Effector memory CD4-positive, alpha-beta T cell (primary cell): ENCODE measurements at places on chromosomes 11 and 22.

DNA sequence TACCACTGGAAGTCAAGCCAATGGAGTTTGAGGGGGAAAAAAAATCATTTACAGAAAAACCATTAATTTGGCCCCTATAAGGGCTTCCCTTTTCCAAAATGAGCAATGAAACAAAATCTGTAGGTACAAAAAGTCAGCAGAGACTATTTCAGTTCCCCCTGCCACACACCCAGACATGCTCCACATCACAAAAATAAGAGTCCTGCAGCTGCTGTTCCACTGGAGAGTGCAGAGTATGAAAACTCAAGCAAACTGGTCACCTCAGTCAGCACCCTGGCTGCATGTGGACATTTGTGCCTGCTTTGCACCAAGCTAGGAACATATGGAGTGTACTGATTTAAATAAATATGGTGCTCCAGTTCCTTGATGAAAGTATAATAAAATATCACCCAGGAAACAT, 15.1 kb downstream of the POU2AF1 start:
- DNase-seq = no peak

DNA sequence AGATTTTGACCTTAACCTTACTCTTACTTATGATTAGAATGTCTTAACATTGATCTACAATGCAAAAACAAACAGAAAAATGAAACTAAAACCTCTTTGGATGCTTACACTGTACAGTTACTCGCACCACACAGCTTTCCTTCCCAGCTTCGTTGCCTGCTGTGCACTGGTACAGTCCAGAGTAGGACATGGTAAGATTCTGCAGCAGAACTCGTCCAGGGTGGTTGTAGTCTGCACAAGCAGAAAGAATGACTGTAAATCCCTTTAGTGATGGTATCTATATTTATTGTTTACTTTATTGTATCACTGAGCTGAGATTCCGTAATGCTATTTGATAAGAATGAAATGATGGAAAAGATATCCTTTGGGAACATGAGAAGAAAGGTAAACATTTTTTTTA, 21.0 kb upstream of the HSPA8 start:
- DNase-seq = no peak

- no peak for DNase-seq
Observed at GRCh38 chr11:82216927-82217570, 516.6 kb downstream of the FAM181B start.

GRCh38 chr22:49333206-49333605, 494.5 kb downstream of the BRD1 start:
- DNase-seq = no peak

DNA sequence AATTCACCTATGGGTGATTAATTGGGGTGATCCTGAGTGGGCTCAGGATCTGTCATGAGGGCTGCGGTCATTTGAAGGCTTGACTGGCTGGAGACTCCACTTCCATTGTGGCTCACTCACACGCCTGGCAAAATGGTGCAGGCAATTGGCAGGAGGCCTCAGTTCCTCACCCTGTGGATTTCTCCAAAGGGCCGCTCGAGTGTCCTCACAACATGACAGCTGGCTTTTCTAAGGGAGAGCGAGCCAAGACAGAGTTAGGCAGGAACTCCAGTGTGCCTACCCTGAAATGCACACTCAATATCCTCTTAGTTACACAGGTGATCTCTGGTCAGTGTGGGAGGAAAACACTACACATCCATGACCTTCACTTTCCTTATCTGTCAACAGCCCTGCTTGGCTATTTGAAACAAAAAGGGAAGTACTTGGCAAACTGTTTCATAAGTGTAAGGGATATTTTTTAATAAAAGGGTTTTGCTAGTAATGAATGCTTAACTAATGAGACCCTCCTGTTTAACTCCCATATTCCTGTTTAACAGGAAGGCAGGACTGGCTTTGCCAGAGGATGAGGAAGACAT, 25.7 kb downstream of the OSBP2 start:
- DNase-seq = no peak

GRCh38 chr11:69600001-69600400, 41.0 kb upstream of the CCND1 start:
- no peak for DNase-seq

GRCh38 chr11:8749202-8749601, 66.6 kb downstream of the RPL27A start:
- DNase-seq = no peak

DNA sequence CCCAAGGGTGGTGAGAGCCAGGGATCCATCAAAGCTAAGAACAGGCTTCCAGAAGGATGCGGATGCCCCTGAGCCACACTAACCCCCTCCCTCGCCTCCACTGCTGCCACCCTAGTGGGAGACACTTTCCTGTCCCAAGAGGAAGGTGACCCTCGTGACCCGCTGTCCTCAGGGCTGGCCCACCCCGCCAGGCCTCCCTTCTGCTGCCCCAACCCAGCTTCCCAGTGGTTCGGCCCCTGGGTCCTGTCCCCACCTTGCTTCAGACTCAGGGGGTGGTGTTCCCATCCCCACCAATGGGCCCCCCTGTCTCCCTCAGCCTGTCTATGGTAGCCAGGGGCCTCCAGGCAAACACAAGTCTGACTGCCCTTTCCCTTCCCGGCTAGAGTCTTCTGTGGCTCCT, 6.5 kb upstream of the PICK1 start:
- DNase-seq = no peak

- DNase-seq = no peak
Observed at GRCh38 chr11:77038029-77038824, 4.0 kb downstream of the B3GNT6 start.

DNA sequence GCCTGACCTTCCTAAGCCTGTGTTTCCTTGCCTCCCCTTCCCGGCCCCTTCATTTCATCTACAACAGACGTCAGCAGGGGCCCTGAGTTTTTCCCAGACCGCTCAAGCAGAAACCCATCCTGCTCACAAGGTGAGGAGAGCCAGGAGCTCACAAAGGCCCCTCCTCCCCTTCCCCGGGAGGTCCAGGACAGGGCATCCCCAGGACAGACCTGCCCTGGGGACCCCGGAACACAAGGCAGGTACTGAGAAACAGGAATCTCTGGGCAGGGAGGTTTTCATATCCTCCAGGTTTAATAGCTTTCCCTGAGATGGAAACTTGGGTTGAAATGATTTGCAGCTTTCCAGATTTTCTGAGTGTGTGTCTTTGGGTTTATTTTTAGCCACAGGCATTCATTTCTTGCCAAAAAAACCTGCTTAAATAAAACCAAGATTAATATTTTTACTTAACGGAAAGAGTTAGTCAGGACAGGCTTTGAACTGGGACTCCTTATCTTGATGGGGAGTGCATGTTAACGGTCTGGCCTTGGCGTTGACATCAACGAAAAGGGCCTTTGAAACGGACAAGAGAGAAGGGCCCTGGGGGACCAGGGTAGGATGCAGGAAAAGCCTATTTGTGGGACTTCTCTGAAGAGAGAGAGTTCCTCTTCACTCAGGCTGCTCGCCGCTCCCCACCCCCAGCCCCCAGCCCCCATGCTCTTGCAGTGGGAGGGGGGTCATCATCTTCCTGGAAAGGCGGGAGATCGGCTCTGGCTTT, 38.5 kb downstream of the TIMP3 start:
- DNase-seq = no peak

- DNase-seq = no peak
Observed at GRCh38 chr11:95339086-95339901, 108.3 kb upstream of the SESN3 start.

DNA sequence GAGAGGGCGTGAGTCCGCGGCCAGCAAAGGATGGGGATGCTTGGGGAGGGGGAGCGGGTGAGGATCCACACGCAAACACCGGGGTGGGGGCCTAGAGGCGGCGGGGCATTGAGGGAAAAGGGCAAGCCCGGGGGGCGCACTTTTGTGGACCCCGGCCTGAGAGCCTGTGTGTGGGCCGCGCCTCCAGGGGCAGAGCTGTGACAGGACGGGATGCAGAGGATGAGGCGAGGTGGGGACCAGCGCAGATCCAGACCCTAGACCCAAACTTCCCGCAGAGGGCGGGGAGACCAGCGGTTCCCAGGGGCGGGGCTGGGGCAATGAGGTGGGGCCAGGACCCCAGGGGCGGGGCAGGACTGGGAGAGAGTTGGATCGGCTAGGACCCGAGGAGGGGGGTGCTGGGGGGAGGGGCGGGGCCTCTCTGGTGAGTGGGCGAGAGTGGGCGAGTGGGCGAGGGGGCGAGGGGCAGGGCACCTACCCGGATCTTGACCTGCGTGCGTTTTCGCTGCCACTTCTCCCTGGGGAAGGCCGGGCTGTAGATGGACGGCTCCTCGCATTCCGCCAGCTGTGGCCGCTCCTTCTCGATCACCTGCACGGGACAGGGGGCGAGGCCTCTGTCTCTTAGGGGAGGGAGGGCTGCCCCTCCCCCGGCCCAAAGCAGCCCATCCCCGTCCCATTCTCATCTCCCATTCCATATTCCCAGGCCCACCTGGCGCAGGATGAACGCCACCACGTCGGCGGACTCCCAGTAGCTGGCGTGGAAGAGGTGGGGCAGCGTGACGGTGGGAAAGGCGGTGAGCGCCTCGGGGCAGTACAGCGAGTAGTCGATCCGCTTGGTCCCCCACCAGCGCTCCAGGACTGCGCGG, 10.6 kb downstream of the PITPNM1 start:
- DNase-seq = no peak

DNA sequence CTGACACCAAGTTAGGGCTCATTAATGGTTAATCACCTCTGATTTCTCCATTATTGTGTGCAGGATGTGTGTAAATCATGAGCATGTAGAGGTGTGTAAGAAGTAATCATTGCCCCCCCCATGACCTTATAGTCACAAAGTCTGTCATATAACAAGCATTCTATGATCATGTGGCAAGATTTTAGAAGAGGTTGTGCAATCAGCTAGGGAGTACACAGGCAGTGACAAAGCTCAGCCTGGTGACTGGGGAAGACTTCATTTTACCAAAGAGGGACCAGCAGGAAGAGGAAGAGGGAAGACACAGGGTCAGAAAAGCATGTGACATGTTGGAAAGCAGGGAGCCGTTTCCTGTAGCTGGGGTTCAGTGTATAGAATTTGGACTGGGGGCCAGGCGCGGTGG, 176.5 kb upstream of the LARGE1 start:
- no peak for DNase-seq

- DNase-seq = peak; percentile 41
Observed at GRCh38 chr11:67285541-67286498, 3.3 kb upstream of the ANKRD13D start.

- DNase-seq = no peak
Observed at GRCh38 chr11:127524618-127525017, 524.0 kb upstream of the KIRREL3 start.

DNA sequence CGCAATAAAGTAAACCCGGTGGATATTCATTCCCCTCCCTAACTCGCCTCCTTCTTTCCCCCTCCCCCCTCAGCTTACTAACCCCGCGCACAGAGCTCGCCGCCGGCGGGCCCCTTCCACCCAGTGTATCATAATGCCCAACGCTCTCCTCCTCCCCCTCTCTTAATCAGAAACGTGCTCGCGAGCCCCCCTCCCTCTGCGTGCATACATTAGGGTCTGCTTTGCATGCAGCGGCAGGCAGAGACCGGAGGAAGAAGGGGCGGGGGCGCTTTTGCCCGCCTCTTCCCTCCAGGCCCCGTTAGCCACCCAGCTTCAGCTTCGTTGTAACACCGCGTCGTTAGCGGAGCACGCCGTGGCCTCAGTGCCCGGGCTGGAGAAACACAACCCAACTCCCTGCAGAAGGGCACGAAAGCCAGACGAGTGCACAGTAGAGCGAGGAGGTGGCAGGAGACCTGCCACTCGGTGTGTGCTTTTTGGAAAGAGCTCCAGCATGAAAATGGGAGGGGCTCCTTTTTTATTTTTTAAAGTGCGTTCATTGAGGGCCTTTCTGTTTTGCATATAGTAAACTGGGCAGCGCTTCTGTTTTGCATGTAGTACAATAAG, 901 bp upstream of the KMT2A start:
- DNase-seq = peak; percentile 28

- DNase-seq = no peak
Observed at GRCh38 chr11:78290293-78291176, 101.8 kb downstream of the USP35 start.
